ENCODE measurements at places on chromosomes 2 and 18. TPM values are rescaled to one million over a fixed set of nuclear protein-coding genes. Genes with fewer than 3 reads are reported as not detected.

GRCh38 chr2:41087946-41088345, 636.1 kb upstream of the SLC8A1 start:
- no peak for DNase-seq

DNA sequence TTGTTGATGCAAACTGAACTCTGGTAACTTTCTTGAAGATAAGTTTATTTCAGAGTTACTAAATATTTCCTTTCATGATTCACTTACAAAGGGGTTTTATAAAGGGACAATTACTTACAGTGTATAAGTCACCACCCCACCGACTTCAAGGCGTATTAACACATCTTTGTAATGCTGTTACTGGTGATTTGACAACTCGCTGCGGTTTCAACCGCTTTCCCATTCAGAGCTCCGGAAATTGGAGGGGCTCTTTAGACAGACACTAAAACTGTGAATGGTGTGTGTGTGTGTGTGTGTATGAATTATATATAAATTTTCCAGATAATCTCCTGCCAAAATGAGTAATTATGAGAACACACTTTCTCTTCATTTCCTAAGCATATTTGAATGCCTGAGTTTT, 4.9 kb downstream of the TM4SF20 start:
- DNase-seq, result no peak

DNA sequence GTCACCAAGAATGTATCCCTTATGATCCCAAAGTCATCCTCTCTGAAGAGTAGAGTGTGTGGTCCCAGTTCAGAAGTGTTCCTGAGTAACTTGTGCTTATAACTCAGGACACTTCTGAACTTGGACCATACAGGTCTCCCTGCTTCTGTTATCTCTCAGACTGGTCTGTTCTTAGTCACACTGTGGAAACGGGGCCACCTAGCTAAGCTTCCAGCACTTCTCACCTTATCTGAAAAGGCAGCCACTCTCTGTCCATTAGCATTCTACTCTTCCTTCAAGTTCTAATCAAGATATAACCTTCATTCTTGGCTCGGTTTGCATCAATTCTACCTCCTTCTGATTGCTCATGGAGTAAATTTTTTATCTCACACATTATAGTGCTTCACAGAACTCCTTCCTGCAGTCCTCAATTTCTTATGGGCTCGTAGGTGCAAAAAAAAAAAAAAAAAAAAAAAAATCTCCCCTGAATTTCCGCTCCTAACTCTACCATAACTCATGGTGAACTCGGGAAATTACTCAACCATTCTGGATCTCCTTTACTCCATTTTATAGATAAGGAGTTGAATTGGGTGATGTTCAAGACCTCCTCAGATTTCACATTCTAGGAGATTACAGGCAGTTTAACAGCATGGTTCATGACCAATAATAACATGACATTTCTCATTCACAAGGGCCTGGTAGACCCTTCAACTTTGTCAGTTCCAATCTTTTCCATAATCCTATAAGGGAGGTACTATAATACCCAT, 108.4 kb downstream of the TACR1 start:
- no peak for DNase-seq

- DNase-seq, result no peak
Observed at GRCh38 chr18:10453261-10453805, 1.1 kb upstream of the APCDD1 start.

- no peak for DNase-seq
Observed at GRCh38 chr2:40741532-40741931, 289.6 kb upstream of the SLC8A1 start.

DNA sequence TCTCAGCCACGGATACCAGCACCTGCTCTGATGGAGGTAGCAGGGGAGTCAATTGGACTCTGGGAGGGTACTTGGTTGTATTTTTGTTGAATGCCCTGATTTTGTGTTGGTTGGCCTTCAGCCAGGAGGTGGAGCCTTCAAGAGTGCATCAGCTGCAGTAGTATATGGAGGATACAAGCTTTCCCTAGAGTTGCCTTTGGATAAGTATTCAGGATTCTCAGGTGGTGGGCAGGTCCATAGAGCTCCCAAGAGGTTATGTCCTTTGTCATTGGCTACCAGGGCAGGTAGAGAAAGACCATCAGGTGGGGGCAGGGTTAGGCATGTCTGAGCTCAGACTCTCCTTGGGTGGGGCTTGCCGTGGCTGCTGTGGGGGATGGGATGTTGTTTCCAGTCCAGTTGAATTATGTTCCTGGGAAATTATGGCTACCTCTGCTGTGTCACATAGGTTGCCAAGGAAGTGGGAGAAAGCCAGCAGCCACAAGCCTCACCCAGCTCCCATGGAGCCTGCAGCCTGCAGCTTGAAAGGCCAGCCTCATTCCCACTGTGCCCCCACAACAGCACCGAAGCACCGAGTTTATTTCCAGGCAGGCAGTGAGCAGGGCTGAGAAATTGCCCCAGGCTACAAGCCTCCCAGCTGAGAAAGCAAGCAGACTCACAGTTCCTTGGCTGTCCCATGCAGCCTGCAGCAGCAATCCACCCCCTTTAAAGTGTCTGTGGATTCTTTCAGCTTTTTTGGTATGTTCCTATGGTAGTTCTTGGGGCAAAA, 38.6 kb upstream of the CHST9 start:
- DNase-seq, result no peak

- DNase-seq, result no peak
Observed at GRCh38 chr2:20213651-20214565, 11.0 kb downstream of the SDC1 start.

GRCh38 chr18:58785870-58786269, 78.8 kb upstream of the ZNF532 start:
- no peak for DNase-seq

GRCh38 chr18:42029092-42029491, 74.1 kb downstream of the PIK3C3 start:
- DNase-seq, result no peak

GRCh38 chr18:3819961-3820360, 370.0 kb downstream of the TGIF1 start:
- no peak for DNase-seq

DNA sequence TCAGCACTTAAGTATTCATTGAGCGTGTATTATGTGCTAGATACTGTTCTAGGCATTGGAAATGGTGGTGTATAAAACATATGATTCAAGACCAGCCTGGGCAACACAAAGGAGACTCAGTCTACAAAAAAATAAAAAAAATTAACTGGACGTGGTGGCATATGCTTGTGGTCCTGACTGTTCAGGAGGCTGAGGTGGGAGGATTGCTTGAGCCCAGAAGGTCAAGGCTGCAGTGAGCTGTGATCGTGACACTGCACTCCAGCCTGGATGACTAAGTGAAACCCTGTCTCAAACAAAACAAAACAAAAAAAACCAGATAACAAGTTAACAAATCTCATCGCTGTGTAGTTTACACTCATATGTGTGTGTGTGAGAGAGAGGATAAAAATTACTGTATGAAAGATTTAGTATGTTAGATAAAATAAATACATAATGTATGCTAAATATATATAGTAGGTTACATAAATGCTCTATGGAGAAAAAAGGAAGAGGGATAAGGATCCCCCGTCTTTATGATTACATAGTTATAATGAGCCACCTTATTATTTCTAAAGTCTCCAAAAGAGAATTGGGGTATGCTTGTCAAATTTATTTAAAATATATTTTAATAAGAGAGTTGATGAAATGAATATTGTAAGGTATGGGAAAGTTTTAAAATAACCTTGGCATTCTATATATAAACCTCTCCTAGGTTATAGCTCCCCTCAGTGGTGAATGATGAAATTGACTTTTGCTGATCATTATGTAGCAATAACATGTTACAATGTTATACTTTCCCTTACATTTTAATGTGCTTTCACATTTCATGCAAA, 69.2 kb downstream of the EHBP1 start:
- peak; percentile 51 for DNase-seq

LIMS4 gene
- 29.9 TPM for total RNA-seq

EFR3B gene
- 0.26 TPM for total RNA-seq
